Epithelial cell of esophagus (primary cell): ENCODE measurements at places on chromosomes 16 and 17.

DNA sequence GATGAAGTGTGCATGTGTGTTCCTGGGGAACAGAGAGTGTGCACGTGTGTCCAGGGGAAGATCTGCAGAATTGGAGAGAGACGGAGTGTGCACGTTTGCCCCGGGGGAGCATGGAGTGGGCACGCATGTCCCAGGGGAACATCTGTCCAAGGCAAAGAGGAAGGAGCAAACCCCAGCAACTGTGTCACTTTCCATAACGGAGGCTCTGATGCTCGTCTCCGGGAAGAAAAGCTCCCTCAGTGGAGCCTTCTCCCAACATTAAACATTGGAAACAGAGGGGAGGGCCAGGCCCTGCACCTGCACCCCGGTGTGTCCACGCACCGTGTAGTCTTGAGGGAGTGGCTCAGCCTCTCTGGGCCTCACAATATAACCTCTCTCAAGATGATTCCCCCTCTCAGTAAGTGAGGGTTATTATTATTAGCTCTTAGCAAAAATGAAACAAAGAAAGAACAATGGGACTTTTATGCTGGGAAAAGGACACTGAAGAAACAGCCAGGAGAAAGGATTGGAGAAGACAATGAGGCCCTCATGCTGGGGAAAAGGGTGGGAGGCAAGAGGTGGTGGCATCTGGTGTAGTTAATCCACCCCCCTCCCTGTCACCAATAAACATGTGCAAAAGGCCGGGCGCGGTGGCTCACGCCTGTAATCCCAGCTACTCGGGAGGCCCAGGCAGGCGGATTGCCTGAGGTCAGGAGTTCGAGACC, 7.6 kb downstream of the RAB40B start:
- no peak for DNase-seq

GRCh38 chr16:56161658-56162057, 29.6 kb upstream of the GNAO1 start:
- DNase-seq: no peak

GRCh38 chr16:47565454-47565853, 104.3 kb downstream of the PHKB start:
- peak; percentile 79 for DNase-seq

DNA sequence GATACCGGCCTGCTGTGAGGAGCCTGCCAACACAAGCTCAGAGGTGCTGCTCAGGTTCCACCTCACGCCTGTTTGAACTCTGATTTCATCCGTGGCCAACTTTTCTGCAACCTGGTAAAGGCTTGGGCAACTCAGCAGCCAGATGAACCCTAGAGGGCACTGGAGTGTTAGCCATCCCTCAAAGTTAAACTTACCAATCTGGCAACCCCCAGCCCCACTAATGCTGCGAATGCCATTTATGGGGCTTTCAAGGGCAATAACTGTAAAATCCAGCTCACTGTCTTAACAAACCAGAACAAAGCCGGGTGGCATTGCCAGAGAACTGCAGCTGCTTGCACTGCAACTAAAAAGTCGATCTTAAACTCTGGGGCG, 105.5 kb downstream of the AXIN2 start:
- no peak for DNase-seq

- no peak for DNase-seq
Observed at GRCh38 chr17:32604966-32605365, 118.2 kb downstream of the CDK5R1 start.

GRCh38 chr17:79923974-79924638, 84.9 kb upstream of the CBX4 start:
- no peak for DNase-seq

- peak; percentile 81 for DNase-seq
Observed at GRCh38 chr16:3513892-3514583, 13.2 kb downstream of the CLUAP1 start.

DNA sequence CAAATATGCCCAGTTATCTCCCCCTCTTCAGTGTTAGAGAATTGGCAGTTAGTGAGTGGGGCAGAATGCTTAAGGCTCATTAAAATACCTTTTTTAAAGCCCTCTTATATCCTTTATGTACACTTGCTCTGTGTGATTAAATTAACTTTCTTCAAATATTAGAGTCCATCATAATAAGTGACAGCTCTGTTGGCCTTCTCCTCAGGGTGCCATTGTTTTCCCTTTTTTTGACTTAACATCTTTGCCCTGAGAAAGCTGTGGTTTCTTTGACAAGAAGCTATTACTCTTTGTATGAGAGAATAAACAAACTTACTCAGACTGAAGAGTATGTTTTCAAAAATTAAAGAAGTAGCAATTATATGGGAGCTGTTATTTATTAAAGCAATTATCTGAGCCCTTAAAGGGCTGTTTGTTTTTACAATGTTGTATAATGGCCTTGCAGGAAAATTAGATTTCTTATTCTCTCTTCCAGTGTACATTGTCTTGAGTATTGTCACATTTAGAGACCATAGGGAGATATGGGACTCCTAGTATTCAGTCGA, 13.4 kb downstream of the RBBP6 start:
- DNase-seq: no peak

- no peak for DNase-seq
Observed at GRCh38 chr17:78450696-78451345, 72.4 kb downstream of the PGS1 start.

GRCh38 chr17:83012868-83013778, 66.3 kb upstream of the METRNL start:
- DNase-seq: peak; percentile 8
